ENCODE measurements at places on chromosomes 2 and 18.

DNA sequence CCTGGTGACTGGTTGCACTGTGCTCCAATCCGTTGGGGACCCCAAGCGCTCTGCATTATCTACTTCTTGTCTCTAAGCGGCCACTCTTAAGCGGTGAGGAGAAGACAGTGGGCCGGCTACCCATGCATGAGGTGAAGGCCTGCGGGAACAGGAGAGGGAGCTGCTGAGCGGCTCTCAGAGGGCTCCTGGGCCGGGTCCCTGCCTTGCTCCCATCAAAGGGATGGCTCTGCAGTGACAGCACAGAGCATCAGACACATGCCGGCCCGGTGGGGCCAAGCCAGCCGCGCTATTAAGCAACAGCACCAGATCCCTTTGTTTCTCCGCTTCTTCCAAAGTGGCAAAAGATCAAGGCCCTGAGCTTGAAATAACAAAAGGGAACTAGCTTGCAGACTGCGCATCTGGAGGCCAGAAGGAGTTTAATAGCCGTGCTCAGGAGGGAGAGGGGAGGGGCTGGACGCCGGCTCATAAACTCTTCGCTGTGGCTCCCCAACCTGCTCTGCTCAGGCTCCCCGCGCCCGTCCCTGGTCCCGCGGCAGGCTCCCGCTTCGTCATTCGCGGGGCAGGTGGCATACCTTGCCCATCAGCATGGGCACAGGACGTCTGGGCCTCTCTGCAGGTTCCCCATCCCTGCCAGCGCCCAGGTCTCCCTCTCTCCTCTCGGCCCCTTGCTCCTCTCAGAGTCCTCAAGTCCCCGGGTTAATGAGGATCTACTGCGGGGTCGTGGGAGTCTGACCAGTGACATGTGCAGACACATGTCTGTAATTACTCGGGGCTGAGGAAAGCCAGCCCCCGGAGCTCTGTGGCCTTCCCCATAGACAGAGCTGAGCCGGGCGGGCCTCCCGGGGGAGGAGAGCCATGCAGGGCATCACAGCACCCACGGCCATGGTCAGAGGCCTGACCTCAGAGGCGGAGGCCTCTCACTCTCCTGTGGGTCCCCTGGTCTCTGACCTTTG lies 96.7 kb downstream of the ASB1 start:
- DNase-seq = no peak

GRCh38 chr2:45404807-45405297 lies 206.2 kb downstream of the SRBD1 start:
- DNase-seq = no peak

DNA sequence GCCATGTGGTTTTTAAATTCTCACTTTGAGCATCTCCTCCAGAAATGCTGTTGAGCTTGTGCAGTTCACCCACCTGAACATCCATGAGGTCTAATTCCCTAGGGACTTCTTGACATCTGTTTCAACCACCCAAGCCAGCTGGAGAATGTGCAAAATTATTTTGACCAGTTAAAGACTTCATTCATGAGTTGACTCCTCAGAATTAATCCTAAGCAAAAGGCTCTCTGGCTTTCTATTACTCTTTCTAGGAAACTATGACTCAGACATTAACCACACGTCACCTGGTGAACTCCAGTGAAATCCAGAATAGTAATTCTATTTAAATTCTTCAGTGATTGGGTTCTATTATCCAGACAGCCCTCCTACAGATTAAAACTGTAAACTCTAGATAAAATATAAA lies 247.5 kb downstream of the NBAS start:
- DNase-seq = no peak

- DNase-seq = no peak
These were observed 546.9 kb upstream of the PKDCC start for GRCh38 chr2:41500895-41501294.

DNA sequence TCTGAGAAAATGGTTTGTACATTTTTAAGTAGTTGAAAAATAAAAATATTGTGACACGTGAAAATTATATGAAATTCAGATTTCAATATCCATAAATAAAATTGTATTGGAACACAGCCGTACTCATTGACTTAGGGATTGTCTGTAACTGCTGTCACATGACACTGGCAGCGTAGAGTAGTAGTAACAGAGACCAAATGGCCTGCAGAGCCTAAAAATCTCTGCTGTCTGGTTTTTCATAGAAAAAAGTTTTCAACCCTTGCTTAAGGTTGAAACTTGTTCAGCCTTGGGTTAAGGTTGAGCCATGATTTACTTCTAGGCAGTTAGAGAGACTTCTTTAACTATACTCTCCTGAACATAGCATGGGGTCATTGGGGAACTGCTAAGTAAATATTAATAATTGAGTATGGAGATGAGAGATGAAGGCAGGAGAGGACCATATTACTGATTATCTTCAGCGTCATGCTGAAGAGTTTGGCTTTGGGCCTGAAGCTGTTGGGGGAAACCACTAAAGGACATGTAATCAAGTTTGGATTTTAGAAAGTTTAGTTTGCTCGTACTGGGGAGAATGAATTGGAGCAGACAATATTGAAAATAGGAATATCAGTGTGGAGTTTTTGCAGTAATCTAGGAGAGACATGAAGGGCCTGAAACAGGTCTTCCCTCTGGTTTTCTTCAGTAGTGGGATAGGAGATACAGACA lies 16.2 kb downstream of the EML4 start:
- DNase-seq = no peak

GRCh38 chr2:126356631-126357030 lies 299.3 kb upstream of the GYPC start:
- DNase-seq = no peak
